SW 1271 (cell line): ENCODE measurements at places on chromosomes 6 and 20.

DNA sequence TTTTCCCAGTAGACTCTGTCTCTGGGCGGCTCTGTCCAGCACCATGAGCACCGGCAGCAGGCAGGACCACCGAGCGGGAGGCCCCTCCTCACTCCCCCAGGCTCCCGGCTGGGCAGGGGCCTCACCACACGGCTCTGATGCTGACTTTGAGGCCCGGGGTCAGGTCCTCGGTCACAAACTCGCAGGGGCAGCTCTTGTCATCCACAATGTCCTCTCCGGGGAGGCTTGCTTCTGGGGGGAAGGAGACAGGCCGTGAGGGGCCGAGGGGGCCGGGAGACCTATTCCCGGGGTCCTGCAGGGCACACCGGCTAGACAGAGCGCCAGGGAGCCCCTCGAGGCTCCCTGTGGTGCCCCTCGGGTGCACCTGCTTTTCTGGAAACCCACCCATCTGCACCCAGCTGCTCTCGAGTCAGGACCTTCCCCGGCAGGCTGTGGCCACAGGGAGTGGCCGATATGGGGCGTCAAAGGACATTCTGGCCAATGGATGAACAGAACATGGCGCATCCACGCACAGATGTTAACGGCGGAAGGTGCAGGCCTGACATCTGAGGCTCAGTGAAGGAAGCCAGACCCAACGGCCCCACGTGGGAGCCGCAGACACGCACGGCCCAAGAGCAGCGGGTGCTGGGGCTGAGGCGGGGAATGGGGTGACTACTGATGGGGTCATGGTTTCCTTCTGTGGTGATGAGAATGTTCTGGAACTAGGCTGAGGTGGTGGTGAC, 53.0 kb upstream of the CHRNA4 start:
- DNase-seq: no peak

- no peak for DNase-seq
These were observed 55.0 kb downstream of the LYRM2 start for GRCh38 chr6:89583559-89583958.

GRCh38 chr20:60934724-60935123, 317.3 kb upstream of the CDH4 start:
- no peak for DNase-seq

DNA sequence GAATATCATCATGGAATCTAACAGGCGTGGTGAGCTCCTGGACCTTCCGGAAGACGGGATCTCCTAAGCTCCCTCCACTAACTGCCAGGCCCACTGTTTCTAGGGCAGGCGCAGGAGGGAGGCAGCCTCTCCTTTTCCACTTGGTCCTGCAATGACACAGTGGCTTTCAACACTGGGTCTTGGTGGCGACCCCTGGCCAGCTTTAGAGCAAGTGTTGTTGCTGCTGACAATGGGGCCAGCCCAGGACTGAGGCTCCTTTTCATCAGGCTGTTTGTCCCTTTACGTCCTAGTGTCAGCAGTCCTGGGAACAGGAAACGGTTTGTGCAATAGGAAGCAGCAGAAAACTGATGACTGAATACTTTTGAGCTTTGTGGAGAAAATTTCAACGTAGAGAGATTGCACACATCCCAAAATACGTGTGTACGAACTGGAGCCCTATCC, 9.7 kb upstream of the QKI start:
- DNase-seq: no peak

DNA sequence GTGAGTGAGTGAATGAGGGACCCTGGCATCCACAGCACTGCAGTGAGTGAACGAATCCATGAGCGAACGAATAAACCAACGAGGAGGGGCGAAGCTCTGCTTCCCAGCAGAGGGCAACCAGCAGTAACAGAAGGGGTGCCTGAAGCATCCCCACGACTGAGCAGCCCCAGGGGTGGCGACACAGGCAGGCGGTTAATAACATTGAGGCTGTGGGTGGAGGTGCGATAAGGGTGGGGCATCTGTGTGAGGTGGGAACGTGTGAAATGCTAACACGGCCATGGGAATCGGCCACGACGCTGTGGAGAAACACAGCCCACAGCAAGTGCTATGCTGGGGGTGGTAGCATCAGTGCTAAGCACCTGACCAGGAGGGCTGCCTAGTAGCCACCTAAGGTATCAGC, 75.9 kb downstream of the TAF4 start:
- DNase-seq: no peak

DNA sequence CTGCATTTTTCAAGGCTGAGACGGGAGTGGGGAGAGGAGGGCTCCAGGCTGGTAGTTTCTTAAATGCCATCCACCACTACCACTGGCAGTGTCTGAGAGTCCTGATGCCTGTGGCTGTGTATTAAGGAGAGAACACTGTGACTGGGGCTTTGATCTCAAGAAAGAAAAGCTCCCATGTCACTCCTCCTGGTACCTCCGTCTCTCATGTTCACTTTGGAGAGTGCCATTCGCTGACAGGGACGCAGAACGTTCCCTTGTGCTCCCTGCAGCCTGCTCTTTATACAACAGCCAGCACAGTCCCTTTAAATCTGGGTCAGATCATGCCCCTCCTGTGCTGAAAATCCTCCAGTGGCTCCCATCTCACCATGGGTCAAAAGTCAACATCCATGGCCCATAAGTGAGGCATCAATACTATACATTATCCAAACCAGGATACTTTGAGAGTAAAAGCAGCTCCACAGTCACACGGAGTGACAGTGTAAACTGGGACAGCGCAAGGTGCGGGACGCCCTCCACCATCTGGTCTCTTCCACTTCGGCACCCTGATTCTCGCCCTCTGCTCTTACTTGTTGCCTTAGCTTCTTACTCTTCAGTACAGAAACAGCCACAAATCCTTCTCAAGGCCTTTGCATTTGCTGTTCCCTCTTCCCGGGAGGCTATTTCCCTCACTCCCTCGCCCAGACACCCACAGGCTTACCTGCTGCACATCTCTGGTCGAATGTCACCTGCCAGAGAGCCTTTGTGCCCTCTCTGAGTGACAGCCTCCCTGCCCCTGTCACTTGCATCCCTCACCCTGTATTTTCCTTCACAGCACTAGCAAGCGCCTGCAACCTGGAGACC, 20.0 kb downstream of the PDYN start:
- DNase-seq: no peak

GRCh38 chr20:37669062-37669772, 24.6 kb upstream of the CTNNBL1 start:
- no peak for DNase-seq

- DNase-seq: no peak
These were observed 530.1 kb upstream of the NOX3 start for GRCh38 chr6:155985660-155986138.

- DNase-seq: no peak
These were observed 177.1 kb downstream of the ZDHHC14 start for GRCh38 chr6:157558049-157558448.

- DNase-seq: no peak
These were observed 5.2 kb downstream of the PHF10 start for GRCh38 chr6:169719117-169719516.

GRCh38 chr6:139380611-139381010, 6.2 kb upstream of the CITED2 start:
- DNase-seq: no peak

- DNase-seq: no peak
These were observed 124.2 kb downstream of the SLC24A3 start for GRCh38 chr20:19336631-19337030.

DNA sequence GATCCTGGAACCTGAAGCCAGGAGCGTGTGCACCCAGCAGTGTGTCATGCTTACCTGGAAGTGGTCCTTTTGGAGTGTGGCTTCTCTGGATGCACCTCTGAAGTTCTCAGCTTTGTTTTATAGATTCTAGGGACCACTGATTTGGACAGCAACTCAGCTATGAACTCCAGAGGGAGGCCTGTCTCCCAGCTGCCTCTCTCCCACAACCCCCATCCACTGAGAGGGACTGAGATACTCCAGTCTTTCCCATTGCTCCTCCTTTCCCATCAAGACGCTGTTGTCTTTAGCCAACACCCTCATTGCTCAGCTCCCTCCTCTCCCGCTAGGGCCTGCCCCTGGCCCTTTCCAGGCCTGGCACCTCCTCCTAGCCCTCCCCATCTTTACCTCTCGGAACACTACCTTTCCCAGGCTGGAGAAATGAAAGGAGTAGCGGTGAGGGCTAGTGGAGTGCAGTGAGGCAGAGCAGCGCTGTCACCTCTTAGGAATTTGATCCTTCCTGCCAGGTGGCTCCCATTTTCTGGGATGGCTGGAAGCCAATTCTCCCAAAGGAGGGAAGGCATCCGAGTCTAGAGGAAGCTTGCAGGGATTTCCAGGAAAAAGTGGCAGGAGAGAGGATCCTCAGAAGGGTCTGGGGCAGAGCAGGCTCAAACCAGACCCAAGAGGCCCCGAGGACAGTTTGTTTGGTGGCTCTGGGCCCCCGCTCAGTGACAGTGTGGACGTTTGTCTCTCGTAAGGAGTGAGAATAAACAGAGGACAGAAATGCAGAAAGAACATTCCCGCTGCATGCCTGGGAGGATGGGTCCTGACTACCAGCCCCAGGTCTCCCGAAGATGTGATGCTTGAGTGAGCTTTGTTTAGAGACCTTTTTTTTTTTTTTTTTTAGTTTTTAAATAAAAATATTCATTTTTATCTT, at the start of gene LRRN4:
Gene LRRN4 (minus strand): TSS at position 285 of the 913 bp plus-strand sequence. CDS start 1,261 bp downstream, outside the sequence.
- no peak for DNase-seq

DNA sequence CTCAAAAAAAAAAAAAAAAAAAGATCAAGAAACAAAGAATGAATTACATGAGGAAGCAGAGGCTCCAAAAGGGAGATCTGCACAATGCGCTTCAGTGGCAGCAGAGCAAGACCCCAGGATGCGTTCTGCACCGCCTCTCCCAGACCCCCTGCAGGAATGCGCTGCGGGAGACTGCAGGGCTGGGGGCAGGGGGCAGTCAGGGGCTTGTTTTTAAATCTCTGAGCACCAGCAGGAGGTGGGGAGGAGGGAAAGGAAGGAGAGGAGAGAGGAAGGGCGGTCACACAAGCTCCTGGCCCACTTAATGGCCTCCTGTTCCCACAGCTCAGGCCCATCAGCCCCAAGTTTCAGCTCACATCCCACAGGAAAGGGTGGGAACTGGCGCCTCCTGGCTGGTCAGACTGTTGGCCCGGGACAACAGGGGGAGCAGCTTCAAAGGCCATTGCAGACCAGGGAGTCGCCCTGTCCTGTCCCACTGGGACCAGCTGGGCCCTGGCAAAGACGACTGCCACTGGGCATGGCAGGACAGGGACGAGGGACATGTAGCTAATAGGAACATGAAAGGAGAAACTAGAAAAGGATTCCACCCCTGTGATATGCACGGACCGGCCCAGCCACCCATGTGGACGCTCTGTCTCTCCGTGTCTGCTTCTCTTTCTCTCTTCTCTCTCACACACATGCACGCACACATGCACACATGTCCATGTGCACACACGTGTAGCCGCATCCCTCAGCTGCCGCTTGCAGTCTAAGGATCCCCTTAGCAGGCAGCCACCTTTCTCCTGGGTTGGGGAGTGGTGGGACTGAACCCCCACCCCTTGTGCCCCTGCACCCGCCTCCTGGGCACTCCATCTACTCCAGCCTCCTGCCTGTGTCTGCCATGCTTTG, 34.7 kb downstream of the TFEB start:
- DNase-seq: no peak

GRCh38 chr20:24753130-24753529, 195.9 kb upstream of the CST7 start:
- no peak for DNase-seq

GRCh38 chr6:154440022-154440421, 70.5 kb downstream of the CNKSR3 start:
- no peak for DNase-seq

DNA sequence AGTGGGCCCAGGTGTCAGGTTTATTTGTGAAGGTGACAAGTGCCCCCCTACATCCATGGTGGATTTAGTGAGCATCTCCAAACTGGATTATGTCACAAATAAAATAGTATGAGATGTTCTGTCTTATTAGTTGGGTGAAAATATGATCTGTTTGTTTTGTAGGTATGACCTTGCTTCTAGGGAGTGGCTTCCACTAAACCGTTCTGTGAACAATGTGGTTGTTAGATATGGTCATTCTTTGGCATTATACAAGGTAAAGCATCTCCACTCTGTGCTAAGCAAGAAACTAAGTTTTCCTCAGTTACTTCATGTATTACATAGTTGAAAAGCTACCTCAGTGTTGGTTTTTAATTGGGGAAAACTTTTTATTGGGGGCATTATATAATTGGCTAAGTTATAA, 88.4 kb downstream of the ATRN start:
- no peak for DNase-seq

GRCh38 chr6:100349366-100349765, 115.4 kb downstream of the SIM1 start:
- no peak for DNase-seq

DNA sequence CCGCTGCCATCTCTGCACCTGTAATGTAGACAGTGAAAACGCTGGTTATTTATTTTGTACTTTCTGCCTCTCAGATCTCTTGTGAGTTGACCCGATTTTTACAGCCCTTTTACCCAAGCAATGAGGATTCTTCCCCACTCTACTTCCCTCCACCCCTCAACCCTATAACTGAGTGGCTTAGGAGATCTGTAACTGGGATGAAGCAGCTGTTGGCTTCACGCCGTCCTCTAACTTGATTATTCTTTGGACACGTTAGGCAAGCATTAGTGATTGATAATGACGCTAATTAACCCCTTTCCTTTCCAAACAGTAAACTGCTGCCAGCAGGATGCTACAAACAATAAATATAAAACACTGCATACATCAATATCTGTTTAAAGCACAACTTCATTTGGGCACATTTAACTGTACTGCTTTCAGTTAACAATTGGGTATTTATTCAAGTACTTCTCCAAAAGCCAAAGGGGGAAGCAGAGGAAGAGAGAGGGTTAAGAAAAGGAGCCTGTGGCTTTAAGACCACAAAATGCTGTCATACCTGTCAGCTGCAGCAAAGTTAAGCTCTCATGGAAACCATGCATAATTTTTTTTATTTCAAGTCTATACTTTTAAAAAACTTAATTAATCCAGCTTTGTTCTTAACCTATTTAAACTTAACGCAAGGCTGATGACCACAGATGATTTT, 21.2 kb downstream of the TFAP2A start:
- no peak for DNase-seq

DNA sequence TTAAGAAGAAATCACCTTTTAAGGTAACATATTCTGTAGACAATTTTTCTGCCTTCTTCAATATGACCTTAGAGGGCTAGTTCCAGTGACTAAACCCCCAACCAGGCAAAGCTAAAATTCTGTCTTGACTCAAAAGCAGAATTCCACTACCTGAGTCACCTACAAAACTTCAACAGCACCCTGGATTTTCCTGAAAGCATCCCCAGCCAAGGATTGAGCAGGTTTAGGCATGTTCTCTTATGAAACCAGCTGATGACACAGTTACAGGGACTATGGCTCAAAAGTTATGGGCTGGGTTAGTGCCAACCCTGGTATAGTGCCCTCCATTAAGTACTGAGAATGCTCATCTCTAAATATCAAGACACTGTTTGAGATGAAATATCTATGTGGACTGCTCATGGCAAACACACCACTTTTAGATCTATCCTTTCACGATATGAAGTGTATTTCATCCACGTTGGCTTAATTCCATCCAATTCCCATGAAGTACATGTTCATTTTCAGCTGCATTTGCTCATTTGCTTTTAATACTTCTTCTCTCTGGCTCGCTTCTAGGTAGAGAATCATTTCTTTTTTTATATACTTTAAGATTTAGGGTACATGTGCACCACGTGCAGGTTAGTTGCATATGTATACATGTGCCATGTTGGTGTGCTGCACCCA, 53.6 kb upstream of the TNFAIP3 start:
- no peak for DNase-seq
